ENCODE measurements at places on chromosomes 7 and 10.

DNA sequence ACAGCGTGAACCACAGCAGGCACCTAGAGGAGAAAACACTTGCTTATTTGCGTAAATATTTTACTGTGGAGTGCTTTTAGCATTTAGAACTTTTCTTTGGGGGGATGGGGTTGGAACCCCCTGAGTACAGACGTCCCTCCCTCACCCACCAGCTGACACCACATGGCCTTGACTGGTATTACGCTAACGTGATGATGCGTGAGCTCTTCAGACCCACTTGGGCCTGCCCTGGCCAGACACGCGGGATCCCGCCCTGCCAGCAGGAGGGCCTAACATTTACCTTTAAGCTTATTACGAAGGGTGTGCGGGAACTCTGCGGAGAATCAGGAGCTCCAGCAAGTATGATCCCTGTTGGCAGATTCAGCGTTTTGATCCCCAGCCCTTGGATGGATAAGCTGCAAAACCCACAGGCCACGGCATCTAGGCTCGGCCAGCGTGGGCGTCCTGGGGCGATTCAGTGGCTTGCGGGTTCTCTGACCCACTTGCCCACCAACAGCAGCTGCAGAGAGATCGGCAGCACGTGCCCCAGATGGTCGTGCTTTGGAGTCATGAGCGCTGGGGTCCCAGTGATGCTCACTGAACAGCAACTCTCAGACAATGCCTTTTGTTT lies 545.5 kb upstream of the FOXK1 start:
- H3K27me3 ChIP-seq = no peaks in the 10 kb centered on the region
- H3K27ac ChIP-seq = no peak overlapping the region
- DNase-seq = no peak
- no peak overlapping the region for H3K4me3 ChIP-seq
- peaks cover 3% of the 10 kb centered on the region for H3K4me1 ChIP-seq

DNA sequence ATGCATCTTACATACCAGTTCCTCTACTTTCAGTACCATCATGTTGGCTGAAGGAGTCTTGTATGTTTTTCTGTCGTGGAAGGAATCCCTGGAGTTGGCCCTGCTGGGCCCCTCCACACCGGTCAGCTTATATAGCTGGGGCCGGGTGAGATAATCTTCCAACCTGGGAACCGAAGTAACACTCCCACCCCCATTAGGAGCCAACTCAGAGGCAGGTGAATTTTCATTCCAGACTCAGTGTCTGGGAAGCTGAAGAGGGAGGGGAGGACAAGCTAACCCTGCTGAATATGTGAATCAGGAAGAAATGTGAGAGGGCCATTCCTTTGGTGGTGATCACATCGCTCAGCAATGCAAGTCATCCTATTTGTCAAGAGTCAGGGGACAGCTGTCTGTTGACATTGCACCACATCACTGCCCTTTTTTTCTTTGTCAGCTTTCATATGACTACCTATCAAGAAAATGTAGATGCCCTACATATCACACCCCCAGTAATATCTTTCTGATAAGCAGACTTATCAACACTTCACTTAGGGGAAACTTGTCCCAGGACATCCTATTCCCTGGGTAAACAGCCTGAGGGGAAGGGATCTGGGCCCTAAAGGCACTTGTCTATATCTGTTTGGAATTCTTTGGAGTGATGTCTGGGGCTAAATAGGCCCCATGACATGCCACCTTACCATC lies at the start of gene ANKRD1:
Gene ANKRD1 (minus strand): TSS at position 102 of the 681 bp plus-strand sequence. CDS start 60 bp downstream, at position 42.
- peaks cover 25% of the 10 kb centered on the region for H3K4me1 ChIP-seq
- peak within 1 kb of the TSS; percentile 90 for H3K27ac ChIP-seq
- no peak for DNase-seq
- peak within 1 kb of the TSS; percentile 70 for H3K4me3 ChIP-seq
- peaks cover 3% of the 10 kb centered on the region for H3K36me3 ChIP-seq

DNA sequence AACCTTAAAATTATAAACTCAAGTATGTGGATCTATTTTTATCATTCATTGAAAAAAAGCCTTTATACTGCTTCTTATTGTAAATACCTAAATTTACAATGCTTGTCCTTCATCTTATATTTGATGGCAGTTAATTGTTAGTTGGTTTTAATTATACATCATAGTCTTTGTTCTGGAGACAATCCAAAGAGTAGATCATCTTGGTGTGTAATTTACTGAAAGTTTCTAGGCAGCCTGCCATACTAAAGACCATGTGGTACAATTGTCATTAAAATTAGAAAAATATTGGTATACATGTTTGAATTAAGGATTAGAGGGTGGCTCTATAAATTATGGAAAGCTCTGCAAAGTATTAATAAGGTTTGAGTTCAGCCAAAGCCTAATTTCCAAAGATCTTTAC lies 231.4 kb downstream of the KCND2 start:
- H3K27ac ChIP-seq = no peak overlapping the region
- H3K4me3 ChIP-seq = no peak overlapping the region
- DNase-seq = no peak
- peaks cover 7% of the 10 kb centered on the region for H3K4me1 ChIP-seq
- H3K36me3 ChIP-seq = no peaks in the 10 kb centered on the region

GRCh38 chr7:135939261-135939812 lies 37.8 kb downstream of the MTPN start:
- DNase-seq = no peak
- no peak overlapping the region for H3K4me3 ChIP-seq
- H3K36me3 ChIP-seq = peaks cover 5% of the 10 kb centered on the region
- peak overlapping the region; percentile 34 for H3K27ac ChIP-seq
- H3K27me3 ChIP-seq = no peaks in the 10 kb centered on the region

GRCh38 chr10:60662917-60663614 lies 115.2 kb upstream of the CDK1 start:
- no peak overlapping the region for H3K4me3 ChIP-seq
- no peak for DNase-seq
- no peaks in the 10 kb centered on the region for H3K27me3 ChIP-seq
- no peaks in the 10 kb centered on the region for H3K36me3 ChIP-seq

DNA sequence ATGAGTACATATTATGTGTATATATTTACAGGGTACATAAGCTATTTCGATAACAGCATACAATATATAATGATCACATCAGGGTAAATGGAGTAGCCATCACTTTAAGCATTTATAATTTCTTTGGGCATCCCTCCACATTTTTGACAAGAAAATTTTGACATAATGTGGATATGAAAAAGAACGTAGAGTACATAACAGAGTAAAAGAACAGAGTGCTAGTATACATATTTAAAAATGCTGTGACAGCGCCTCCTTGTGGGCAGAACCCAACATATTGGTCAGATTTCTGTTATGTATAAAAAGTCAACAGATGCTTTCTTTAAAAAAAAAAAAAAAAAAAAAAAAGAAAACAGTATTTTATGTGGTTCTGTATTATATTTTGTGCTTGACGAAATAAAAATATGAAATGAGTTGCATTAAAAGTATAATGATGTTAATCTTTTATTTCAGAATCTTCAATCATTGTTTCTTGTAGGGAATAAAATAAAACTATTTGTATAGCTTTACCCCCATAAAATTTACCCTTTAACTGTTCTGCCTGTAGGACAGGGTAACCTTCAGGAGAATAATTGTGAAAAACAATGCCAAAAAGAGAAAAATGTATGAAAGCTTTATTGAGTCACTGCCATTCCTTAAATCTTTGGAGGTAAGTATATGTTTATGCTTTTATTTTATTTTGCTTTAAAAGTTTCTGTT lies 18.3 kb upstream of the HBP1 start:
- peak; percentile 50 for DNase-seq
- H3K4me3 ChIP-seq = no peak overlapping the region
- peaks cover 2% of the 10 kb centered on the region for H3K36me3 ChIP-seq
- H3K4me1 ChIP-seq = no peaks in the 10 kb centered on the region
- no peaks in the 10 kb centered on the region for H3K27me3 ChIP-seq

GRCh38 chr7:121447911-121448300 lies 51.8 kb upstream of the FAM3C start:
- no peak overlapping the region for H3K27ac ChIP-seq
- H3K4me1 ChIP-seq = peaks cover 6% of the 10 kb centered on the region
- H3K27me3 ChIP-seq = no peaks in the 10 kb centered on the region
- H3K36me3 ChIP-seq = no peaks in the 10 kb centered on the region

- no peak overlapping the region for H3K4me3 ChIP-seq
- H3K27ac ChIP-seq = no peak overlapping the region
- H3K4me1 ChIP-seq = peaks cover 9% of the 10 kb centered on the region
- H3K36me3 ChIP-seq = peaks cover 1% of the 10 kb centered on the region
Measured at GRCh38 chr10:58579011-58579655, 66.5 kb downstream of the BICC1 start.

GRCh38 chr10:108014902-108015177 lies 850.3 kb upstream of the SORCS1 start:
- no peak overlapping the region for H3K4me3 ChIP-seq
- no peak for DNase-seq
- H3K4me1 ChIP-seq = peaks cover 1% of the 10 kb centered on the region
- H3K36me3 ChIP-seq = no peaks in the 10 kb centered on the region
- no peak overlapping the region for H3K27ac ChIP-seq
